Effector CD8-positive, alpha-beta T cell (primary cell): ENCODE measurements at places on chromosomes 3 and 15.
A peak's percentile ranks its signal among the peaks of the same experiment; 100 is the strongest.

DNA sequence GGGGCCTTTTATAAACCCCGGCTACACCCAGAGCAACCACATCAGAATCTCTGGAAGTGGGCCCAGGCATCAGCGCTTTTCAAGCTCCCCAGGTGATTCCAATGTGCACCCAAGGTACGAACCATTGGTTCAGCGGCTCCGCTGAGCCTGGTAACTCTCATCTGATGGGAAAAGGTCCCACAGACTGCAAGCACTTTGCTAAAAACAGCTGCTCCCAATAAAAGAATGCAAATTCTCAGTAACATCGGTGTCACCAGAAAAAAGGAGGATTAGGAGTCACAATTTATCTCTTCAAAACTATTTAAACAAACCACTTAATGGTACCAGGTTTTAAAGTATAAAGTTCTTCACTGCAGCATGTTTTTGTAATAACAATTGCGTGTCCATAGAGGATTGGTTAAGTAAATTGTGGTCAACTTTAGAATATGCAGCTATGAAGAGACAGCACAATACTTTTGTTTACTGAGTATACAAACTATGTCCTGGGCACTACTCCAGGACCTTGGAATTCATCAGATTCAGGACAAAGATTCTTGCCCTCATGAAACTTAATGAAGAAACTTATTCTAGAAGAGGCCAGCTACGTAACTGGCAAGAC lies 660.7 kb upstream of the ADAMTS9 start:
- DNase-seq = no peak

GRCh38 chr3:52330194-52330805 lies 14.2 kb downstream of the DNAH1 start:
- DNase-seq = no peak

GRCh38 chr3:68973639-68974038 lies 39.8 kb downstream of the EOGT start:
- DNase-seq = no peak

DNA sequence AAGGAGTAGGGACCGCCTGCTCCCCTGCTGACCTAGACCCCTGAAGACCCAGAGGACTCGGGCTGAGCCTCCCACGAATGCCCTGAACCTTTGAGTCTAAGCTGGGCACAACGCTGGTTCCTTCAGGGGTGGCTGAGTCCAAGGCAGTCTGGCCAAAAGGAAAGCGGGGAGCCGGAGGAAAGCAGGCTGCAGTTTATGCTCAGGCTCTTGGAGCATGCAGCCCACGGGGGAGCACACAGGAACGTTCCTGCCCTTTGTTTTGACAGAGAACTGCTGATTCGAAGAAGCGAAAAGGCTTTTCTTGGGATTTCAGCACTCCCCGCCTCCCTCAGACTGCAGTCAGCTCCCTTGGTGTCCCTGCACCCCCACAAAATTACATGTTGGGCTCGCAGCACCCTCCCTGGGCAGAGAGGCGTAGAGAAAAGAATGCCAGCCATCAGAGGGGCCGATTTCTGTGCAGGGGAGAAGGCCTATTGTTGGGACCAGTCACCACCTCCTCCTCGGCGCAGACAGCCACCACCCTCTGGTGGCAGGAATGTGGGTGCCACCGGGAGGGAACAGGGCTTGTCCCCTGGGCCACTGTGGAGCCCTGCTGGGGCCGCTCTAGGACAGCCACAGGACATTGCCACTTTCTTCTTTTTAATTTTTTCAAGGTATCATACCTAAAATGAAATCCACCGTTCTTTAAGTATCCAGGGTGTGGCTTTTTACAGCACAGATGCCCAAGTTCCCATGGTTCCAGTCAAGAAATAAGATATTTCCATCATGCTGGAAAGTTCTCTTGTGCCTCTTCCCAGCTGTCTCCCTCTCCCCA lies 72.2 kb downstream of the SMAD6 start:
- DNase-seq = peak; percentile 16

- DNase-seq = no peak
Observed at GRCh38 chr15:66859688-66860253, 157.7 kb downstream of the SMAD6 start.

DNA sequence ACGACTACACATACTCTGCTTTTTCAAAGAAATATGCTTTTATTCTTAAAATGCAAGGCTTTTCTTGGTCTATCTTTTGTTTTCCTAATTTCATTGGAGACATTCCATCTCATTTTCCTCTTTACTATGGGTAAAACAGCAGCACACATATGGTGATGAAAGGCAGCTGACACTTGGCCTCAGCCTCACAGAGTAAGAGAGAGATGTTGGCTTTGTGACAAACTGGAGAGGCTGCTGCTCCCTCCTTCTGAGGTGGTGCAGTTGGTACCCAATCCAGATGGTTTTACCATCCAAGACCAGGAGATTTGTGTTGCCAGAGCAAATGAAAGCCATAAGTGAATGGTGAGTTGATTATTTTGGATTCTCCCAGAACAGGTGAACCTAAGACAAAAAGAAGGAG lies 13.2 kb upstream of the SLC2A2 start:
- no peak for DNase-seq

- no peak for DNase-seq
Observed at GRCh38 chr15:68667800-68668625, 89.2 kb downstream of the CORO2B start.

DNA sequence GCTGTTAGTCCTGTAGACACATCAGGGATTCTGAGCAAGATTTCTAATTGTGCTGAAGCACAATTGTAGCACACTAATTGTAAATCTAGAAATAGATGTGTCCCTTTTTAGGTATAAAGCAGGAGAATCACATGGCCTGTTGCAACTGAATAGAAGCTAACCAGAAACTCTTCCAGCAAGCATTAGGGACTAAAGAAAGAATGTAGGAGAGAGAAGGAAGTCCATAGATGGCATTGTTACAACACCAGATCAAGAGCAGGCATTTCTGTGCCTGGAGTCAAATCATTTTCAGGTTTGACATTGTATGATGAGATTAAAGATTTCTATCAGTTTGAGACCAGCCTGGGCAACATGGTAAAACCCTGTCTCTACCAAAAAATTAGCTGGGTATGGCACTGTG lies 27.4 kb downstream of the CALML4 start:
- no peak for DNase-seq

- DNase-seq = no peak
Observed at GRCh38 chr3:62951037-62951613, 75.9 kb upstream of the CADPS start.

DNA sequence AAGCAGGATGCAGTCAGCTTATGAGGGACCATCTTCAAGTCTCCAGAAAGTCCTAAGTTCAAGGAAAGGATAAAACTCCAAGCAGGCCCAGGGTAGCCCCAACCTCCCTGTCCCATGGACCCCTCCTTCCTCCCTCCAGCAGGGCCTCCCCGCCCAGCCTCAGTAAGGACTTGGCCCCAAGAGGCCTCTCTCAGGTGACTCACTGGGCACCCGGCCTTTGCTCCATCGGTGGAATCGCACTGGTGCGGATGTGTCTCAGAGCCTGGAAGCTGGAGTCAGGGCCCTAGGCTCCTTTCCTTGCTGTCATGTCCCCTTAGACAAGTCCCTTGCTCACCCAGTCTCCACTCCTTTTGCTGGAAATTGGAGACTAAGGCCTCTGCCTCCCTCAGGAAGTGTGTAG lies 114.4 kb upstream of the RNF7 start:
- DNase-seq = no peak

GRCh38 chr3:133162670-133163305 lies 124.6 kb downstream of the TMEM108 start:
- no peak for DNase-seq

- no peak for DNase-seq
Observed at GRCh38 chr15:73754461-73754860, 1.3 kb upstream of the INSYN1 start.

DNA sequence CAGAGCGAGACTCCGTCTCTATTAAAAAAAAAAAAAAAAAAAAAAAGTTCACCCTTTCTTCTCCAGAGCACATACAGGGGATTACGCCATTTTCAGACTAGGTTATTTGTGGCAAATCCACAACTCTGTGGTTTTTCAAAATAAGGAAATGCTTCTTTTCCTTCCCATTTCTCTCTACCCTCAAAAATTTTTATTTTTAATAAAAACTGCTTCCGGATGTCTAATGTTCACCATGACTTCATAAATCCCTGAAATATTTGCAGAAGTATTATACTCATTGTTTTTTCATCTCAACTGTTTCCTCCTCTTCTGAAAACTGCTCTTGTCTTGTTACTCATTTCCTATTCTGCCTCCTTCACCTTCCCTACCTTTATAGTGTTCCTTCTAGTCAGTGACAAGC lies 45.0 kb upstream of the SLC12A8 start:
- DNase-seq = no peak

DNA sequence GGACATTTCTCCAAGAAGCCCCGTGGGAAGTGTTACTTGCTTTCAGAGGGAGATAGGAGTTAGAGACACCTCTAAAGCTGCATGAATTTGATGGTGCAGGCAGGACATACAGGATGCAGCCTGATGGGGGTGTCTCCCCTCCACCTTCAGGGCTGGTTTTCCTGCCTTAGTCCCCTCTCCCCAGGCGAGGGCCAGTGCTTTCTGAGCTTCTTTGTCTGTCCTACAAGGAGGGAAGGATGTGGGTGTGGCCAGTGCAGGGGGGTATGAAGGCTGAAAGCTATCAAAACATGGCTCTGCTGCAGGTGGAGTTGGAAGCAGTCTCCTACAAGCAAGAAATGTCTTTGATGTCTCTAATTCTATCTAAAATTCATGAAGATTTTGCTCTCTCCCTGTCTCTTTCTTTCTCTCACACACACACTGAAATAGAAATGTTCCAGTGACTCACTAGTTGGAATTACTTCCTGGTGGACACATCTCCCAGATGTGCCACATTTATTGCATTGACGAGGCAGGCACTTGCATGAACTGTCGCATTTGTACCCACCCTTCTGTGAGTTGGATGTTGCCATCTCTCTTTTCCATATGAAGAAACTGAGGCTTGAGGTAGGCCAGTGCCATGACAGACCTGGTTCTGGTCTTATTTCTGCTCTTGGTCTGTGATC lies 13.9 kb upstream of the PODXL2 start:
- no peak for DNase-seq

GRCh38 chr3:97200387-97200786 lies 386.0 kb downstream of the EPHA6 start:
- no peak for DNase-seq

GRCh38 chr3:14461748-14462324 lies 59.4 kb downstream of the SLC6A6 start:
- DNase-seq = no peak

- no peak for DNase-seq
Observed at GRCh38 chr3:87390353-87390752, 114.0 kb upstream of the POU1F1 start.

DNA sequence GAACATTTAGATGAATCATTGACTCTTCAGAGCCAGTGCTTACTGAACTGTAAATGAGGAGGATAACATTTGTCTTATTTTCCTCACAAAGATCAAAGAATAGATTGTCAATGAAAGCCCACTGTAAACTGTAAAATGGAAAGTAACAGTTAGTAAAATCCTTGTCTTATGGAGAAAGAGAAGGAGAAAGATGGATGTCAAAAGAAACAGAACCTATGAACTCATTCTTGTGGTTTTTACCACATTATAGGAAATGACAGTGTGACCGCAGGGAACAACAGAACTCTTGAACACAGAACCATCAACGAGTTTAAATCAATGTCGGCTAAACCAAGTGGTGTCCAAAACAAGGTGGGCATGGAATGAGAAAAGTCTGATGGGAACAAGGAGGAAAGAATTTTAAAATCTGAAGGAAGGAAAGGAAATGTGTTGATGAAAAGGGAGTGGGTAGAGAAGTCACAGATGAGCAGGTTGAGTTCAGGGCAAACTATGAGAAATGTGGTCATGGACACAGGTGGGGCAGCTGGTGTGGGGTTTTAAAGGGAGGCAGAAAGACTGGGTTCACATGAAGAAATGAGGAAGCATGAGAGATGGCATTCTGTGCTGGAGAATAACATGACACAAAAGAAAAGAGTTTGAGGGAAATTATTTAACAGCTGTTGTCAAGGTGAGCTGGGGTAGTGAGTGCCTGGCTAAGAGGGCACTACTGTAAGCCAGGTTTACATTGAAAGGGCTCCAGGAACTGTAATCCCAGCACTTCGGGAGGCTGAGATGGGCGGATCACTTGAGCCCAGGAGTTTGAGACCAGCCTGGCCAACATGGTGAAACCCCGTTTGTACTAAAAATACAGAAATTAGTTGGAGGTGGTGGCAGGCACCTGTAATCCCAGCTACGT lies 42.4 kb upstream of the ETV5 start:
- no peak for DNase-seq

DNA sequence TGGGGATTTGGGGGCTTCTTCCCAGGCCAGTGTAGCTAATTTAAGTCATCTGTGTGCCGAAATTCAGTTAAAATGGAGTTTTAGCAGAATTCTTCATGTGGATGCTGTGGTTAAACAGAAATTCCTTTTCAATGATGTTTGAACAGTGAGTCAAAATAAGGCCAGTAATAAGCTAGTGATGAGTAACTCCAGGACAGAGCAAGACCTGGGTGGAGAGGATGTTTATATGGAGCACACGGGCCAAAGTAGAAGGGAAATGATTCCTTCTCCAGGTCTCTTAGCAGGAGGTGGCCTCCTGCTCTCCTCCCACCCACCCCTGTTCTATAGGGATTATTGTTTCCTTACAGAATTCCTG lies 31.9 kb upstream of the UACA start:
- DNase-seq = no peak

DNA sequence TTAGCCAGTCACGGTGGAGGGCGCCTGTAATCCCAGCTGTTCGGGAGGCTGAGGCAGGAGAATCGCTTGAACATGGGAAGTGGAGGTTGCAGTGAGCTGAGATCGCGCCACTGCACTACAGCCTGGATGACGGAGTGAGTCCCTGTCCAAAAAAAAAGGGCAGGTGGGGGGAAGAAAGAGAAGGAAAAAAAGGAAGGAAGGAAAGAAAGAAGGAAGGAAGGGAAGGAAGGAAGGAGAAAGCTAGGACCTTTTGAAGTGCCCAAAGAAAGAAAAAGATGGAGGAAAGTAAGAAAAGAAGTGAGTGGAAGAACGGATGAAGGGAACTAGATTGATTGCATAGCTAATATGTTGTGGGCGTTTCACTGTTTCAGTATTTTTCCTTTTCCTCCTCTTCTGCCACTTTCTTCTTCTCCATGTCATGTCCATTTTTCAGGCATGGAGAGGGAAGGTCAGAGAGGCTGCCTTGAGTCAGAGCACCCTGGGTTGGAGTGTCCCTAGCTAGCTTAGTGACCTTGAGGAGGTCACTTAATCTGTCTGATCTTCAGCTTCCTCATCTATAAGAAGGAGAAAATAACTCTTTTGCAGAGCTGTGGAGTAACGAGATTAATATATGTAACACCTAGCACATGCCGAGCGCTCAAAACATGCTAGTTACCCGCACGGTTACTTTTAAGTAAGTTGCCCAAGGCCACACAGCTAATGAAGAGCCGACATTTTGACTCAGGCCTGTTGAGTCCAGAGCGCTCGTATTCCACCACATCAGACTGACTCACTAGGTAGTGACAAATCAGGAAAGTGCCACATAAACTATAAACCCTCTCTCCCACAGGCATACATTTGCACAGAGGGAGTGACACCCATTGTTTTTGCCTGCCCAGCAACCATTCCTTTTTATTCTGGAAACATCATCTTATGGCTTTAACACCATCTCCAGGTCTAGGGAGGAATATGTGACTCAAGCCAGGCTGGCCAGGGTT lies 42.2 kb downstream of the BHLHE40 start:
- no peak for DNase-seq
